NCI-H226 (cell line): ENCODE measurements at places on chromosomes 5 and 9.

GRCh38 chr9:2722715-2723114, 5.4 kb downstream of the KCNV2 start:
- DNase-seq: no peak

- no peak for DNase-seq
Measured at GRCh38 chr5:134581241-134581981, 51.2 kb downstream of the SAR1B start.

DNA sequence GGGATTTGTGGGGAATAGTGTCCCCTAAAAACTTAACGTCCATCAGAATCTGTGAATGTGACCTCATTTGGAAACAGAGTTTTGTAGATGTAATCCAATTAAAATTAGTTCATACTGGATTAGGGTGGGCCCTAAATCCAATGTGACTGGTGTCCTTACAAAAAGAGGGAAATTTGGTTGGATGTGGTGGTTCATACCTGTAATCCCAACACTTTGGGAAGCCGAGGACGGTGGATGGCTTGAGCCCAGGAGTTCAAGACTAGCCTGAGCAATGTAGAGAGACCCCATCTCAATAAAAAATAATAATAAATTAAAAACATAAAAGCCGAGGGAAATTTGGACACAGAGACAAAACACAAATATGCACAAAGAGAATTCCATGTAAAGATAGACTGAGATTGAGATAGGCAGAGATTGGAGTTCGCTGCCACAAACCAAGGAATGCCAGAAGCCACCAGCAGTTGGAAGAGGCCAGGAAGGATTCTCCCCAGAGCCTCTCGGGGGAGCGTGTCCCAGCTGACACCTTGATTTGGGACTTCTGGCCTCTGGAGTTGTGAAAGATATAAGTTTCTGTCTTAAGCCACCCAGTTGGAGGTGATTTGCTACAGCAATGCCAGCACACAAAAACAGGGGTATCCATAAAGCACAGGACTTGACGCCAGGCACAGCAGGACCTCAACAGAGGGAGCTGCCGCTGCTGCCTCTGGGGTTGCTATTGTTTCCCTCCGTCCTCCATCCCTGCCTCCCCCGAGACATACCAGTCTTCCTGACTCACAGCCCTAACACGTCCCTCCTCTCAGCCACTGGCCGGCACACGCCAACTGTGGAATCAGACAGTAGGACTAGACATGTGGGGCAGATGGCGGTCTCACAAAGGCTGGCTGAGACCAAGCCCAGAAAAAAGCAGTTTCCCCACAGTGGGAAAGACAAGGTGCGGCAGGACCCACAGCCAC, 73.8 kb upstream of the IL17B start:
- DNase-seq: peak; percentile 93

GRCh38 chr9:134329576-134329855, 3.3 kb downstream of the RXRA start:
- no peak for DNase-seq

DNA sequence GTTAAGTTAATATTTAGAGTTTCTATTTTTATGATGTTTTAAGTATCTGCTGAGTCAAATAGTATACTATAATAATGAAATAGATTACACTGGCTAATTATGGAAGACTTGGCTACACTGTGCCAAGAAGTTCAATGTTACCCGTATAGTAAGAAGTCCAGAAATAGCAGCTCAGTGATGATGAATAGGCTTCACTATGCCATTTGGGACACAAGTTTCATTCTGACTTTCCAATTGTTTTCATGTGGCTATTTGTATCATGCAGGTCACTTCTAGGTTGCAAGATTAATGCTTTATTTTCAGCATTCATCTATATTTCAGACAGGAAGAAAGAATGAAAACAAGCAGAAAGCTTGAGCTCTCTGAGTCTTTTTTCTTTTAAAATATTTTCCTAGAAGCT, 194.5 kb upstream of the RIOK2 start:
- no peak for DNase-seq

DNA sequence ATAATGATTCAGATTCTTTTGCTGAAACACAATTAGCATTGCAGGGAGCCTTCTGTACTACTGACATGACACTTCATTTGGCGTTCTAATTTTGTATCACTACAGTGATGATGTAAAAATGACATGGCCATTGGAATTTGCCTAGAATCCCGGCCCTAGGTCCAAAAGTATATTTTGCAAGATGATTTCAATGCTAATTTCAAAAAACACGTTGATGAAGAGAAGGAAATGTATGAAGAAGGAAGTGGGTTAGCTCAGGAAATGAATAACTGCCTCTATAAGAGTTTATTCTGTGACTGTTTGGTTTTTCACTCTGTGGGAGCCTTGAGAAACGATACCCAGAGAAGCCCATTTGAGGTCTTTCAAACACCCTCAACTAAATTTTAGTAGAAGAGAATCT, 59.3 kb downstream of the OSTF1 start:
- no peak for DNase-seq

- no peak for DNase-seq
Measured at GRCh38 chr5:76855961-76856360, 6.1 kb downstream of the S100Z start.

DNA sequence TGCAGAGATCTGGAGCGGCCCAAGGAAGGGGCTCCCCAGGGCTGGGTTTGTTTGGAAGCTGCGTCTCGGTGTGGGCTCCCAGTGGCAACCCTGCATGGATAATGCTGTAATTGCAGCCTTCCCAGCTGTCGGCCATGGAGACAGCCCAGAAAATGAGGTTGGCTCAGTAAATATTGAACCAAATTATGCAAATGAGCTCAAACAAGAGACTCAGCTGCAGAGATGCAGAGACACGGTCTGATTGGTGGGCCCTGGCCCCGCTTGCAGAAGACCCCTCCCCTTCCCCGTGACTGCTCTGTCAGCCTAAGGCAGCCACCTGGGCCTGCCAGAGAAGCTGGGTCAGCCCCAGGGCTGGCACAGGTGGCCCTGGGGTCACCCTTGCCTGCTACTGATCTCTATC, 75.9 kb downstream of the RAD23B start:
- DNase-seq: no peak

- no peak for DNase-seq
Measured at GRCh38 chr9:136571531-136571930, 25.7 kb upstream of the NOTCH1 start.

GRCh38 chr9:22148876-22149637, 140.0 kb upstream of the CDKN2B start:
- DNase-seq: no peak

- DNase-seq: no peak
Measured at GRCh38 chr9:35415402-35416097, 74.4 kb upstream of the RUSC2 start.

DNA sequence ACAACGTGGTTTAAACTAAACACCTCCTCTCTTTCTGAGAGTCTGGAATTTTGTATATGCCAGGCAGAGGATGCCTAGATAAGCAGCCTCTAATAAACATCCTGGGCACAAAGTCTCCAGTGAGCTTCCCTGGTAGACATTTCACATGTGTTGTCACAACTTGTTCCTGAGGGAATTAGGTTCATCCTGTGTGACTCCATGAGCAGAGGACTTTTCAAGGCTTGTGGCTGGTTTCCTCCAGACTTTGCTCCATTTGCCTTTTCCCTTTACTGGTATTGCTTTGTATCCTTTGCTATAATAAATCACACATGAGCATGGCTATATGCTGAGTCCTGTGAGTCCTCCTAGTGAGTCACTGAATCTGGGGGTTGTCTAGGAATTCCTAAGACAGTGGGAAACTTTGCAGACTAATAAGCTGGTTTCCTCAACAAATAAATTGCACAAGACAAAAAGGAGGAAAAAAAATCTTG, 77.4 kb downstream of the NR2F1-AS1 start:
- DNase-seq: peak; percentile 89
